ENCODE measurements at places on chromosomes 5 and 9. TPM values are rescaled to one million over a fixed set of nuclear protein-coding genes. Genes with fewer than 3 reads are reported as not detected.

Gene IL33
- 0.97 TPM for total RNA-seq

Gene PCDHA6
- 6.2 TPM for total RNA-seq

Gene LAMC3
- 16.7 TPM for total RNA-seq

Gene NNT
- total RNA-seq, result 22.8 TPM

Gene DMRTA1
- total RNA-seq, result 5.6 TPM

Gene LCP2
- 0.50 TPM for total RNA-seq

Gene ZNF883
- total RNA-seq, result 13.0 TPM

Gene SPINK7
- total RNA-seq, result not detected

Gene ZBTB43
- 18.1 TPM for total RNA-seq

Gene SV2C
- not detected for total RNA-seq

Gene MZB1
- total RNA-seq, result 0.94 TPM

Gene BHMT
- total RNA-seq, result 1.4 TPM

Gene ABLIM3
- total RNA-seq, result 0.26 TPM

Gene OLFM1
- total RNA-seq, result 23.2 TPM

Gene DBH
- not detected for total RNA-seq

Gene SLC36A2
- not detected for total RNA-seq

Gene CCNI2
- 0.42 TPM for total RNA-seq

Gene SMAD5
- 112 TPM for total RNA-seq
